ENCODE measurements at places on chromosomes 7 and 10.

- DNase-seq: no peak
These were observed 1.5 kb upstream of the LOXL4 start for GRCh38 chr10:98269435-98269912.

DNA sequence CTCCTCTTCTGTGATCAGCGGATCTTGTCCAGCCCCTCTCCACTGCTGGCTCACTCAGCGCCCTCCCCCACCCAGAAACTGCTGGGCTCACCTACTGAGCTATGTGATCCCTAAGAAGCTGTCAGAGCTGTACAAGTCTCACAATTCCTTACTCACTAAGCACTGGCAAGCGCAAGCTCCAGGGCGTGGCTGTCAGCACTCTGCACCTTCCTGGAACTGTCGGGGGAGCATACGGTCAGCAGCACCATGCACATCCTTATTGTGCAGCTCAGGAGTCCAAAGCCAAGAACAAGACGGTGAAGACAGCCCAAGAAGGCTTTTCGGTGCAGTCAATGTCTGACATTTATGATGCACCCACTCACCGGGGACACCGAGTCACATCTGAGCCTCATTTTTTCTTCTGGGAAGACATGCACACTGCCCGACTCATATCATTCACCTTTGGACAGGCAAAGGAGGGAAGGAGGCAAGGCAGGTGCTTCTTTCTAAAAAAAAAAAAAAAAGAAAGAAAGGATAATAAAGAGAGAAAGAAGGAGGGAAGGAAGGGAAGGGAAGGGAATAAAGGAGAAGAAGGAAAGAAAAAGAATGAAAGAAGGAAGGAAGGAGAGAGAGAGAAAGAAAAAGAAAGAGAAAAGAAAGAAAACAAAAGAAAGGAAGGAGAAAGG lies 56.3 kb downstream of the ASB13 start:
- no peak for DNase-seq

- no peak for DNase-seq
These were observed 143.5 kb downstream of the PRPF18 start for GRCh38 chr10:13730306-13730652.

DNA sequence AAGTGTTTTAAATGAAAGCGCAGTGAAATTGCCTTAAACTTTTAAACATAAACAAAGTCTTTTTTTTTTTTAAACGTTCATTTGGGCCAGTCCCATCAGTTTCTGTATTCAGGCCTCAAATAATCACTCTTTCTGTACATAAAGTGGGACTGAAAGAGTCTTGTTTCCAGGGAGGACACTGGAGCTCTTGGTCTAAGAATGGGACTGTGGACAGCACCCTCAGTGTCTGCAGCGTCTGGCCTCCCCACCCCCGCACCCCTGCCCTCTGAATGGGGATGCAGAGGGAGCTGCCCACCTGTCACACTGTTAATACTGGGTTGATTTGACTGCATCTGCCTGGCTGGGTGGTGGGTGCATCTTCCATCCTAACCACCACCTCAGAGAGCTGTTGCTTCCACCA lies 5.2 kb downstream of the ZNF365 start:
- no peak for DNase-seq

GRCh38 chr7:130683026-130683425 lies 3.3 kb downstream of the TSGA13 start:
- DNase-seq: no peak

DNA sequence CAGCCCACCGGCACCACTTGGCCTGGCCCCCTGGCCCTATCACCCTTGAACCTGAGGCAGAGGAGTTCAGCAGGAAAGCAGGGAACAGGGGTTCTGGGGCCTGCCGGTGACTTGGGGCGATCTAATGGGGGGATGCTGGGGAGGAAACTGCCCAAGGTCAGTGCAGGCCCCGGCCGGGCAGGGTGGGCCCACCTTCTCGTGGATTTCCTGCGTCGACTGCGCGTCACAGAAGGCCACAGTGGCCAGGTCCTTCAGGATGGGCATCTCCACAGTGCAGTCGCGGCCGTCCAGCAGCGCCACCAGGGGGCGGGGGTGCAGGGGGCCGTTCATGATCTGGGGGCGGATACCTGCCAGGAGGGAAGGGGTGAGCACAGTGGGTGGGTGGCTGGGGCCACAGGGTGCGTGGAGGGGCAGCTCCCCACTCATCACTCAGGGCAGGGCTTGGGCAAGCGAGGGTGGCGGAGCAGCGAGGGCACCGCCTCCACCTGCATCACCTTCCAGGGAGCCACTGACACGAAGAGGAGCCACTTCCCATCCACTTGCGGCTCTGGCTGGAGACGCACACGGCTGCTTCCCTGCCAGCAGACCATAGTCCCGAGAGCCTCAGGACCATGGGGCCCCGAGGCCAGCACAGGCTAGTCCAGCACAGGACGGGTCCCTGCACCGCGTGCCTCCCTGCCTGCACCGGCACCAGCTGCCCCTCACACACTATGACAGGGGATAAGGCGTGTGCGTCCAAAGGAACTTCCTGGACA lies 61.4 kb downstream of the ZRANB1 start:
- no peak for DNase-seq

DNA sequence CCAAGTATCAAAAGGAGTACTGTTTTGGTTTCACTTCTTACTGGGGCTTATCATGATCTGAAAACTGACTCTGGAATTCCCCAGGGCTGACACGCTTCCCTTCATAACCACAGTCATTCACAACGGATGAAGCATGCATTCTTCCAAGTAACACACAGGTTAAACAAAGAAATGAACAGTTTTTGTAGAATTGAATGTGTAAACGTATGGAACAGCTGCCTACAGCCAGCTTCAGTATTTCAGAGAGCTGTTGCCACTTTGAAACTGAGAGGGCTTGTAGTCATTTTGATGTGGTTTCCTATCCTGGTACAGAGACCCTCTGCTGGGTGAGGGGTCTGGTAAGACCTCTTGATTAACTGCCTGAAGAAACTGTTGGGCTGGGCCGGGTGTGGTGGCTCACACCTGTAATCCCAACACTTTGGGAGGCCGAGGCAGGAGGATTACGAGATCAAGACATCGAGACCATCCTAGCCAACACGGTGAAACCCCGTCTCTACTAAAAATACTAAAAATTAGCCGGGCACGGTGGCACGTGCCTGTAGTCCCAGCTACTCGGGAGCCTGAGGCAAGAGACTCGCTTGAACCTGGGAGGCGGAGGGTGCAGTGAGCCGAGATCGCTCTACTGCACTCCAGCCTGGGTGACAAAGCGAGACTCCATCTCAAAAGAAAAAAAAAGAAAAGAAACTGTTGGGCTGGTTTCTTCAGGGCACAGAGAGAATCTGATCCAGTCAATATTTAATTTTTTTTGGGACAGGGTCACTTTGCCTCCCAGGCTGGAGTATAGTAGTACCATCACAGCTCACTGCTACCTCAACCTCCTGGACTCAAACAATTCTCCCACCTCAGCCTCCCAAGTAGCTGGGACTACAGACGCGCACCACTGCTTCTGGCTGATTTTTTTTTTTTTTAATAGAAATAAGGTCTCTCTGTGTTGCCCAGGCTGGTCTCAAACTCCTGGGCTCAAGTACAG lies 4.7 kb downstream of the NFE2L3 start:
- DNase-seq: peak; percentile 53

- DNase-seq: no peak
These were observed 29.7 kb upstream of the MTERF1 start for GRCh38 chr7:91910171-91910570.

- DNase-seq: no peak
These were observed 159.7 kb downstream of the ADK start for GRCh38 chr10:74310652-74311257.

GRCh38 chr7:816751-817671 lies 15.3 kb upstream of the SUN1 start:
- peak; percentile 61 for DNase-seq

DNA sequence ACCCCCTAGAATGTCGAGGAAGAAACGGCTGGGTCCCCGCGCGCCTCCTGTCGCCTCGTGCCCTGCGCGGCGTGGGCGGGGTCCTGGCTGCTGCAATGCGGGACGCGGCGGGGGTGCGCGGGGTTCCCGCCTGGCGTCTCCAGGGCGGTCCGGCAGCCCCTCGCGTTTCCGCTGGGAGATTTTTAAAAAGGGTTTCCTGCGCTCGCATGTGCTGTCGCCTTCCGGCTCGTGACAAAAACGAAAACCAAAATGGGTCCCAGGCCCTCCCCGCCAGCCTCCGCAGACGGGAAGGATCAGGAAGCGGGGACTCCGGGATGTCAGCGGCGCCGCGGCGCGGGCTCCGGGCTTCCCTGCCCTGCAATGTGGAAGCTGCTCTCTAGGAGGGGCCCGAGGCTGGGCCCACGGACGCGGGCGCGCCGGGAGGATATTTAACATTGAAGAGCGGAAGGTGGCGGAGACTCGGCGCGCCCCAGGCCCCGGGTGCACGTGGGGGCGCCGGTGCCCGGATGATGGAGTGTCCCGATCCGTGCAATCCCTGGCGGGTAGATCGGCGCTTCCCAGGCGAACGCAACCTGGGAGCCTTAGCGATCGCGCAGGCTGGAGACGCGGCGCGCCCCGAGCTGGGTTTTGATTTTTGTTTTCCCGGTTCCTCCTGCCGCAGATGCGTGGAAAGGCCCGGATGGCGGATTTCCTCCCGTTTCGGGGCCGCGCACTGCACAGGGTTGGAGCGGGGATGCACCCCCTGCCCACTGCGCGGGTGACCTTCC lies 1.0 kb downstream of the PFKP start:
- DNase-seq: peak; percentile 64

DNA sequence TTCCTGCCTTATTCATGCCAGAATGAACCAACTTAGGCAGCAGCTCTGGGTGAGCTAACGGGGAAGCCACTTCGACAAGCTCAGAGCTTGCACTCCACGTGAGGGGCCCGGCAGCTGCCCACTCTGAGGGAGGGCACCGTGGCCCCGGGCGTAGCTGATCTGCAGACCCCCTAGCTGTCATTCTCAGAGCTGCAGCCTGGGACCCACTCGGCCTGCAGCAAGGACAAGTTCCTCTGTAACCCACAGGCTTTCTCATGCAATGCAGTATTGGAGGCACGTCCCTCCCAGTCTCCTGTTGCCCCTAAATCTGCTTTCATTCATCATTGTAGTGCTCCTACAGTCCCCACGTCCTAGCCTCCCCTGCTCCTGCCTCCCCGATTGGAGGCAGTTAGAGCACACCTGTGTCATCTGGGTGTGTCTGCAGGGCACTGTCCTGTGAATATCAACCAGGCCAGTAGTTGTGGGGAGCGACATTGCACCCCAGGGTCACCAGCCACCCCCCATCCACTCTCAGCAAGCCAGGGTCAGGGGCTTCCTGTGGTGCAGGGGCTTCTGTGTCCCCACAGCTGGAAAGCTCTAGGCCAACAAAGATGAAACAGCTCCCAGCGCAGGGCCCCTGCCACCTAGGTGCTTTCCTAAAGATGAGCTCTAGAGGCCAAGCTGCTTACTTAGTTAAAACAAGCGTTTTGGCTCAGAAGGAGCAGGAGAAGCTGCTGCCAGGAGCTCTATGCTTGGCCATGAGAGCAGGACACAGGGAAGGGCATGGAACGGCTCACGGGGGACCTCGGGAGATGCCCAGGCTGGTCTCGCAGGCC lies 333.6 kb downstream of the ADARB2 start:
- no peak for DNase-seq

DNA sequence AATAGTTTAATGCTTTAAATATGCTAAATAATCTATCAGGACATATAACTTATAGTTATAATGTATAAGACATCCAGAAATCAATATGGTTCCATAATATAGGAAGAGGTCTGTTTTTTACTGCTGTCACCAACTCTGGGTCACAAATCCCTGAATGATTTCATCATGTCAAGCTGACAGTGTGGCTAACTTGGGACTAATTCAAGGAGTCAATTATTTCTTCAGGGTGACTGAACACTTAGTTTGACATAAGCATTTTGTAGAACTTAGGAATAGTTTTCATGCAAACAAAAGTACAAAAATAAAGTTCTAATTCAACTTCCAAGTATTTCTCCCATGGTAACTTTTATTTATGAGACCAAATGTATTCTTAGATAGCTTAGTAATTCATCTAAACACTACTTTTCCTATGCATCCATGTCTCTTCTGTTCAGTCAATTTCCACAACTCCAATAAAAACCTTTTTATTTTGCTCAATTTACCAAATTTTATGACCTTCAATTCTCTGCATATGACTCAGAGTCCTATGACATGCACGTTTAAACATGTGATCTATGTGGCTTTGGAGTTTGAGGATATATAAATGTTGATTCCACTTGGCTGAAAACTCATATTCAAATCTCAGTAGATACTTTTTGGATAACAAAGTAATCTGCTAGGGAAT lies 40.3 kb upstream of the GNAT3 start:
- no peak for DNase-seq

DNA sequence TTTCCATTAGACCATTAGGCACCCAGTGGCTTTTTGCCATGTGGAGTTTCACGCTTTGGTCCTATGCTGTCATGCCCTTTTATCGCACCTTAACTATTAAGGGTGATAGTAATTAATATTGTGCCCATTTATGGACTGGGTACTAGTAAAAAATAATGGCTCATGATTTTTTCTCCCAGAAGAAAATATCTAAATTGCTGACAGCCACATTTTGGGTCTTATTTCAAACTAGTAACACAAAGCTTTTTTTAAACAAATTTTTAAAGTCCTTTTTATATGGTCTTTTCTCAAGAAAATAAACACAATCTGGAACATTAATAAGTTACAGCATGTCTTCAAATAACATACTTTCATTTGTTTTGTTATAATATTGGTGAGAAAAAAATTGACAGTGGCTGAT lies 179.7 kb downstream of the ANKRD7 start:
- no peak for DNase-seq
